ENCODE measurements at places on chromosomes 6 and 20.
A peak's percentile ranks its signal among the peaks of the same experiment; 100 is the strongest.

DNA sequence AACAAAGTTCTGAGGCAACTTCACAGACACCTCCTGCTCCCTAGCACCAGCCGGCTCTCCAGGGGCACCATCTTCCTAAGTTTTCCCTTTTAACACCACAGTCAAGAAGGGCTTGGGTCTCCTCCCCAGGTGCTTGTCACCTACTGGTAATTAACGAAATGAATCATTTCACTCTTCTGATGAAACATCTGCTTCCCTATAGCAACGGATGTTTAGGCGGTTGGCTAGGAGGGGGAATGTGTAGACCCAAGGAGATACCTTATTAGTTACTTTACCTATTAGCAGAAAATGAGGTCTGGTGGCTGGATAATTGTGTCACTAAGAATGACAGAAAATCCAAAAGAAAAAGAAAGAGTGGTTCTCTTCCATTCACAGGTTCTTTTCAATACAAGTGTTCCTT, 46.3 kb upstream of the FABP7 start:
- ATAC-seq, result no peak

DNA sequence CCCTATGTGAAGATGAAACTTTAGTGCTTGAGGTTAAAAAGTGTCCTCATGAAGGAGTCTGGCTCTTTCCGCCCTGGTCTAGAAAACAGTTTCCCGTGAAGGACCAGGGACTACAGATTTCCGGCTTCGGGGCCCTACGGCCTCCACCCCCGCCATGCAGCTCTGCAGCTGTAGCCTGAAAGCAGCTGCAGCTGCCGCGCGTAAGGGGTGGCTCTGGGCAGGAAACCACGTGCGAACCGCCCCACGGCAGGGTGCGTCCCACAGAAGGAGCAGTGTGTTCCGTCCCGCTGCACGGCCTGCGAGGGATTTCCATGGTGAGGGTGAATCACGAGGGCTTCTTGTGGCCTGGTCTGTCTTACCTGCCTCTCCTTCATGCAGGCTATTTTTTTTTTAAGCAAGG, 117.0 kb downstream of the ERMARD start:
- ATAC-seq, result peak; percentile 65

- peak; percentile 81 for ATAC-seq
These were observed 94.0 kb upstream of the MCHR2 start for GRCh38 chr6:100088009-100088408.

DNA sequence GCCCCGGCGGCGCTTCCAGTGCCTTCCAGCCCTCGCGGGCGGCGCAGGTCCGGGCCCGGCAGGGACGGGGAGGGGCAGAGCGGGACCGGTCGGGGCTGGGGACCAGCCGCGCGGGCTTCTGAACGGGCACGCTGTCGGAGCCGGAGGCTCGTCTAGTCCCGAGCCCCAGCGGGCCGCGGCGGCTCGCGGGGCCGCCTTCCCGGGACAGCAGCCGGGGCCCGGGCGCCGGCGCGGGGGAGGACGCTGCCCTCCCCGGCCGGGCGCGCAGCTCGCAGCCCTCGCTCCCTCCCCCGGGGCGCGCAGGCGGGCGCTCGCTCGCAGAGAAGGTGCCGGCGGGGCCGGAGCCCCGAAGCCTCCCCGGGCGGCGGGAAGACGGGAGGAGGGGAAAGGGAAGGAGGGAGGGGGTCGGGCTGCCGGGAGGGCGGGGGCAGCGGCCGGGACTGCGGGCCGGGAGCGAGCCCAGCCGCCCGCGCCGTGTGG, 696 bp upstream of the SIRPA start:
- peak; percentile 71 for ATAC-seq

- no peak for ATAC-seq
These were observed 875.9 kb downstream of the HACE1 start for GRCh38 chr6:103983860-103984259.

- no peak for ATAC-seq
These were observed 55.2 kb upstream of the PREP start for GRCh38 chr6:105458084-105458483.

DNA sequence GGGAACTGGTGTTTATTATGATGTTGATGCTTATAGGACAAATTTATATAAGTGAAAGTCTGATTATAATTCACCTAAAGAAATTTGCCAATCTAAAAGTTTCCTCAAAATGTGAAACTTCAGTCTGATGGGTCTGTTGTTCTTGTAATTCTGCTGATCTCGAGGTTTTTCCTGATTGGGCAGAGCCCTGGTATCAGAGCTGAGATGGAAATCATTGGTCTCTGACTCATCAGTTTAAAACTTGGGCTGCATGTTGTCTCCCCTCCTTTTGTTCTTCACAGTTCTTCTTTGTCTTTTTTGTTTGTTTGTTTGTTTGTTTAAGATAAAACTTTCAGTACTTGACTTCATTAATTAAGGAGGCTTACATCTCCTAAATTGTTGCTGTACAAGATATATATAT, 5.9 kb downstream of the SMAP1 start:
- no peak for ATAC-seq

DNA sequence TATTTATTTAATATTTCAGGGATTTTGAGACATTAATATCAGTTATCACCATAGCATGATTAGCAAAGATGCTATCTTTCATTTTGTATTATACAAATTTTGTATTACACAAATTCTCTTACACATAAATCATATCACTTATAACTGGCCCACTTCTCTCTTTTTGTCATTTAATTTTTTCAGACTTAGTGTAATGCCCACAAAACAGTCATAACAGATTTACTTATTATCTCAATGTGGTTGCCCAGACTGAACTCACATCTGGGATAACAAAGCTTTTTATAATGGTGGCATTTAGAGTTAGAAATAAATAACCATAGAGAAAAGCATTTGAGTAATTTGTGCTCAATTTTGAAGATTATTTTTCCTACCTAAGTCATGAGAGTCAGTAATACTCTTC, 148.3 kb downstream of the TFAP2B start:
- no peak for ATAC-seq

DNA sequence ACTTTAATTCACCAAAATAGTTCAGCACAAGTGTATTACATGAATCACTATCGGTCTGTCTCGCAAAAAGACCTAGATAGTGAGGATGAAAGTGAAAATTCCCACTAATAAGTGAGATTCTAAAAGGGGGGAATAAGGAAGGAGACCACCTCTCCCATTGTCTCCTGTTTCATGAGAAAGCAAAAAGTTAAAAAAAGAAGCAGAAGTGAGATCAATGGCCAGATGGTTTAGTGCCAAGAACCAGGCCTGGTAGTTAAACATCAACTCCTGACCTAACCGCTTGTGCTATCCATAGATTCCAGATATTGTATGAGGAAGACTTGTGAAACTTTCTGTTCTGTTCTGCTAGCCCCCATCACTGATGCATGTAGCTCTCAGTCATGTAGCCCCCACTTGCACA, 293.0 kb downstream of the RNGTT start:
- no peak for ATAC-seq

- ATAC-seq, result no peak
These were observed 36.5 kb downstream of the ZNF217 start for GRCh38 chr20:53557130-53557529.

DNA sequence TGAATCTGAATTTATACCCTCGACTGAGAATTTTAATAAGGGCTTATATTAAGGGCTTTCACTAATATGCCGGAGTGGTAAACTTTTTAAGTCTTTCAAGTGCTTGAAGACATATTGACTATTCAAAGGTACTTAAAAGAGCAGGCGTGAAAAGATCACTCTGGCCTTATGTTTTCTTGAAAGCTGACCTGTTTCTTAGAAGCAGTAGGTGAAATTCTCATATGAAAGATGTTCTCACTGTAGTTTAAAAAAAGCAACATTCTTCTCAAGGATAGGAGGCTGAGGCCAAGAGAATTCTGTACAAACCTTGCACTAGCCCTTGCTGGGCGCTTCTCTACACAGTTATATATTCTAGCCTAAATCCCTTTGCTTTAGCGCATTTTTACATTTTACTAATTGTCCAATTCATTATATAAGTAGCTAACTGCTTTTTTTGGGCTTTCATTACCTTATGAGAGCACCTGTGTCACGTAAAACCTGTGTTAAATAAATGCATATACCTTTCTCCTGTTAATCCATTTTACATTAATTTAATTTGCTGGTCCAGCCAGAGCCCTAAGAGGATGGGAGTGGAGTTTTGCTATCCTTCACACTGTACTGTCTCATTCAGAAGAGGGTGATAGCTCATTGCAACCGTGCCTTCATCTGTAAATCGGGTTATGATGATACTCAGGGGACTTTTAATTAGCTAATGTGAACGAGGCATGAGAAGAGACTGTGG, 59.6 kb upstream of the HFE start:
- no peak for ATAC-seq

GRCh38 chr6:16840725-16841124, 79.5 kb upstream of the ATXN1 start:
- no peak for ATAC-seq

DNA sequence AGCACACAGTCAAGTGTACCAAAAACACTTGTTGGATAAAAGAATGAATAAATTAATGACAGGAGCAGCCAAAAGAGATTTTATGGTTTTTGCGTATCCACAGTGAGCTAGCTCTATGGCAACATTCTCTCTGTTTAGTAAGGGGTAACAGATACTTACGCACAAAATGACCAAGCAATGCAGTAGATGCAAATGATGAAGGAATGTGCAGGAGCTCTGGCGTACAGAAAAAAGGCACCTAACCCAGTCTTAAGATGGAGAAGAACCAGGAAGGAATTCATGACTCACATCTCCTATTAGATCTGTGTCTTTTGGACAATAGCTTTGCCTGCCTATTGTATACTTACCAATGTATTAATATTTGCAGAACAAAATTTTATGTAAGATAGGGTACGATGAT, 191.9 kb upstream of the PREP start:
- no peak for ATAC-seq

DNA sequence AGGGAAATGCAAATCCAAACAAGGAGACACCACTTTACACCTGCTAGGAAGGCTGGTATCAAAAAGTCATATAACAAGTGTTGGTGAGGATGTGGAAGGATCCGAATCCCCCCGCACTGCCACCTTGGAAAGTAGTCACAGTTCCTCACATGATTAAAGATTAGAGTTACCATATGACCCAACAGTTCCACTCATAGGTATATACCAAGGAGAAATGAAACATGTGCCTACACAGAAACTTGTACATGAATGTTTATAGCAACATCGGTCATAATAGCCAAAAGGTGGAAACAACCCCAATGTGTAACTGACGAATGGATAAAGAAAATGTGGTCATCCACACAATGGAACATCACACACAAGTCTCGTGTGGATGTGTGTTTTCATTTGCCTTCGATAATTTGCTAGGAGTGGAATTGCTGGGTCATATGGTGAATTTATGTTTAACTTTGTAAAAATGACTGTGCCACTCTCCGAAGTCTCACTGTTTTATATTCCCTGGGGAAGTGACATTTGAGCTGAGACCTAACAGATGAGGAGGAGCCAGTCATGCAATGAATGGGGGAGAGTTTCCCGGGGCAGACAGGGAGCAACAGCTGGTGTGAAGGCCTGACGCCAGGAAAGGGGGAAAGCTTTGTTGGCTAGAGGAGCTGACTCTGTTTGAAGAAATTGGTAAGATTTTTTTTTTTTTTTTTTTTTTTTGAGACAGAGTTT, 125.9 kb upstream of the MLN start:
- no peak for ATAC-seq

DNA sequence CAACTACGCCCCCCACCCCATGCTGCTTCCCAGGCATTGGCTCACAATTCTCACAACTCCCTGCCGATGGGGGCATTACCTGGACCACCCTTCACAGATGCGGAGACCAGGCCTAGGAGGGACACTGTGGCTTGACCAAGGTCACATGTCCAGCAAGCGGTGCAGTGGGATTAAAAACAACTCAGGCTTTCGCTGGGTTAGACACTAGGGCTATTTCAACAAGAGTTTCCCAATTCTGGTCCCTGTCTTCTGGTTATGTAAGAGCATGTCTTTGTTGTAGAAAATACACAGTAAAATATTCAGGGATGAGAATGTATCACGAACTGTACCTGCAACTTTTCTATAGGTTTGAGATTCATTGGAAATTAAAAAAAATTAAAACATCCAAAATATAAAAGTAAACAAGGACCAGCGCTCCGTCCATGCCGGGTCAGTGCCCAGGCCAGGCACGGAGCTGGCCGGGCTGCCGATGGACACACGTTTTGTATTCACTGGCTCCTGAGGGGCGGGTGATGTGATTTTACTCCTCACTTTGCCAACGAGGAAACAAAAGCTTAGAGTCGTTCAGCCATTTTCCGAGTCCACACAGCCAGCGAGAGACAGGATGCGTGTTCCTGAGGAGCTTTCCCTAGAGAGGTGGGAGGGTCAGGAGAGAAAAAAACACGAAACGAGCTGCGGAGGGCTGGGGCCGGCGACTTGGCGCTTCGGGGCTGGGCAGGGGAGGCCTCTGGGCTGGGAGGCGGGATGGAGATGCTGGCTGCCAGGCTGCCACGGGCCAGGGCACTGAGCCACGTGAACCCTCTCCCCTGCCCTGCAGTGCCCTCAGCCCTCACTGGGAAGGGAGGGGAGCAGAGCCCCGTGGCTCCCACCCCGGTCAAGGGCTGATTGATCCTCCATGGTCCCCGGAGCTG, 17.1 kb upstream of the VSTM2L start:
- no peak for ATAC-seq

DNA sequence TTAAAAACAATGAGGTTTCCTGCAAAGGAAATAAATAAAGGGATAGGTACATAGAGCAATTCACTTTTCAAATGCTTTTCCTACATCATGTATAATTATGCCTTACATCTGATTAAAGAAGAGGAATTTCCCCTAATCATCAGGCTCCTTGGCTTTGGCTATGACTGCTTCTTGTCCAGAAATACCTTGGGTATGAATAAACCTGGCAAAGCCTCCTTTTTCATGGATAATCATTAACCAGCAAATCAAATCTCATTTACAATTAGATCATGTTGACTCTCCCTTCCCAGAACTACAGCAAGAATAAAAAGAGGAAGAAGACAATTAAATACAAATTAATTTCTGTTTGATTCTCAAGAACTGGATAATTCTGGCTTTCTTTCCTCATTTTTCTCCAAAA, 58.0 kb upstream of the CD2AP start:
- no peak for ATAC-seq

- ATAC-seq, result no peak
These were observed 65.8 kb downstream of the BTBD9 start for GRCh38 chr6:38573801-38574395.

GRCh38 chr6:44275749-44276648, 5.7 kb downstream of the TMEM151B start:
- peak; percentile 56 for ATAC-seq

DNA sequence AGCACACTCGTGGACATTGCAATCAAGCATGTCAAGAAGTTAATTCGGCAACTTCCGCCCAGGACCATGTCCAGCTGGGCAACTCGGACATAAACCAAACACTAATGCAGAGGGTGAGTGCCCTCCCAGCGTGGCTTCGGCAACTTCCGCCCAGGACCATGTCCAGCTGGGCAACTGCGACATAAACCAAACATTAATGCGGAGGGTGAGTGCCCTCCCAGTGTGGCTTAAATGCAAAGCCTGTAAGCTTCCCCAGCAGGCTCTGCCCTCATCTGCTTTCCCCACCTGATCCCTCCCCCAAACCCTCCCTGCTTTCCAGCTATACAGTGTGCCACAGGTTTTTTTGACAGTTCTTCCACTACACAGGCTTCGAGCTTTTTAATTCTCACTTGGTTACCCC, 143.4 kb downstream of the PXDC1 start:
- no peak for ATAC-seq

GRCh38 chr6:15340105-15340601, 94.3 kb downstream of the JARID2 start:
- ATAC-seq, result no peak

Measured in gastroesophageal sphincter (tissue), 4 donors.